ENCODE measurements at places on chromosomes 2 and 18.

DNA sequence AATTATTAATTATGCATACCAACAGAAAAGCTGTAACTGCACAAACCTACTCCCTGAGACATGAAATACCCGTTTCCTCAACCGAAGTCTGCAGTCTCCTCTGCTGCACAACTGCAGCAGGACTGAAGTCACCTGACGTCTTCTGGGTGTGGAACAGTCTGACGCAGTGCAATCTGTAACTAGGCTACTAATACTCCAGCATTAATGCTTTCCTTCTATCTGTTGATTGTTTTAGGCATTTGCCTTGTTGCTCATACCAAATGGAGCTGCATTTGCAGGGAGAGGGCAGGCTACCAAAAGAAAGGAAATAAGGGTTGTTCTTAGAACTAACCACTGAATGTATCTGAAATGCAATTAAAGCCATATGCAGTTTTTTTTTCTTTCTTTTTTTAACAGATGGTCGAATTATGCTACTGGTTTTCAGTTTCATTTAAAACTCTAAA lies 40.1 kb downstream of the RTN4 start:
- DNase-seq, result no peak

- DNase-seq, result peak; percentile 12
Observed at GRCh38 chr2:74206180-74206688, 7.8 kb downstream of the MTHFD2 start.

DNA sequence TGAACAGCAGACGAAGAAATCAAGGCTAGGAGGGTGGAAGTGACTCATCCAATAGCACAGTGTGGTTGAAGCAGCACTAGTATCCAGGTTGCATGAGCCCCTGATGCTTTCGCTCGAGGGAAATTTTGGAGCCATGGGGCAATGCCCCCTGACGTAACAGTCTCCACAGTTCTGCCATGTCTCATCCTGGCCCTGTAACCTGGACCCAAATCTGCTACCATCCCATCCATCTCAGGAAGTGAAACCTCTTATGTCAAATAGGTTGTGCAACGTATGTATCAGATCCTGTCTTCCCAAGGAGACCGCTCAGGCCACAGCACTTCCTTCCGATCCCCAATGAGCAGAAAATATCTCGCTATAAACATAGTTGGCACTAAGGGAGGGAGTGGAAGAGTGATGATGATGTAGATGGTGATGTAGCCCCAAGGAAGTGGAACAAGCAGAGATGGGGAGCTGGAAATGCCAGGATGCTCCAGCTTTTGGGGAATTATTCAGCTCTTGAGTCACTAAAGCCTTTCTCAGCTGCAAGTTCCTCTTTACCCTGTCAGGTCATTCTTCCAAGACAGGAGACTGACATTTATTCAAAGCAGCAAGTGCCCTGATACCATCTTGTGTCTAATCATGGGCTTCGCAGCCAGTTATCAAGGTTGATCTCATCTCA lies 3.0 kb upstream of the IL1B start:
- no peak for DNase-seq

GRCh38 chr2:187214306-187214705 lies 233.7 kb downstream of the CALCRL start:
- no peak for DNase-seq

GRCh38 chr2:57523304-57523703 lies 523.3 kb upstream of the VRK2 start:
- DNase-seq, result no peak

- DNase-seq, result no peak
Observed at GRCh38 chr2:37244755-37245154, 13.3 kb downstream of the NDUFAF7 start.

DNA sequence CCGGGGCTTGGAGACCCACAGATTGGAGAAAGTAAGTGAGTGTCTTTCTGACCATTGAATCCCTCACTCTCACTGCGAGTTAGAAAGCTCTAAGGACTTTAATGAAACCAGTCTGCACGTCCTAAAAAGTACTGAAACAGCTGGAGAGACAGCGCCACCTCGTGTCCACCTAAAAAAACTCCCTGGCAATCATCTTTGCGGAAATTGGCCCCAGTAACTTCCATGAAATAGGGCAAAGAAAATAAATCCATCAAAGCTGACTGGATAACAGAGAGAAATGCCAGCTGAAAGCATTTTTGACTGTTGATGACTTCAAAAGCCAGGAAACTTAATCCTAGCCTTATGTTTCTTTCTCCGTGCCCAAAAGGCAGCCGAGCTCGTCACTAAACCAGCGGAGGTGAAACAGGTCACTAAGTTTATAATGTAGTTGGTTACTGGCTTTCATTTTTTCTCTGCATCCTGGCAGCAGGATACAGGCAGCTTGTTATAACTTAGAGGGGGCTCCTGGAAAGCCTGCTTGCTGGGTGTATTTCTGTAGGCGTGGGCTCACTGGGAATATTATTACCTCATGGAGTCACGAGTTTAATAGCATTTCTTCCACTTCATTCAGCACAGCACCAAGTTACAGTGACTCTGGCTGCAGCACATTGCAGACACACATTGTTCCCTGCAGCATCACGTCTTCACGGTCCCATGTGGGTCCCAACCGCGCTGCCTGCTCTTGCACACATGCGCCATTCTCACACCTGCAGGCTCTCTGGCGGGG lies 266.5 kb downstream of the HRH4 start:
- DNase-seq, result no peak

DNA sequence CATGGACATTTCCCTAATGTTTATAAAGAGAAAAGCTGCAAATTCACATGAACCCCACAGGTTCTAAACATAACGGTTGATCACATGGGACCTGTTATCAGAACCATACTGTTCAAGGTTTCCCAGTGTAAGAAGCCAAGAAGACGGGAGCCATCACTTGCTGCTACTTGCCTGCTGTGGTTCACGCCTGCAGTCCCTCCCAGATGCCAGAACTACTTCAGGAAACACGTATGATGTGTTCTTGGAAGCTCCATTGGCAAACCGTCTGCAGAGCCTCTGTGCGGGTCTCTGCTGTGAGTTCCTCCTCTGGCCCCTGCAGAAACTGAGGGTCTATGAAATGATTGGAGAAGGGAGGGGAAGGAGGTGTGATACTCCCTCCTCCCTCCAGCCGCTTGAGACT lies 75.2 kb downstream of the CABLES1 start:
- DNase-seq, result no peak

- no peak for DNase-seq
Observed at GRCh38 chr2:148814860-148815419, 60.1 kb upstream of the KIF5C start.

DNA sequence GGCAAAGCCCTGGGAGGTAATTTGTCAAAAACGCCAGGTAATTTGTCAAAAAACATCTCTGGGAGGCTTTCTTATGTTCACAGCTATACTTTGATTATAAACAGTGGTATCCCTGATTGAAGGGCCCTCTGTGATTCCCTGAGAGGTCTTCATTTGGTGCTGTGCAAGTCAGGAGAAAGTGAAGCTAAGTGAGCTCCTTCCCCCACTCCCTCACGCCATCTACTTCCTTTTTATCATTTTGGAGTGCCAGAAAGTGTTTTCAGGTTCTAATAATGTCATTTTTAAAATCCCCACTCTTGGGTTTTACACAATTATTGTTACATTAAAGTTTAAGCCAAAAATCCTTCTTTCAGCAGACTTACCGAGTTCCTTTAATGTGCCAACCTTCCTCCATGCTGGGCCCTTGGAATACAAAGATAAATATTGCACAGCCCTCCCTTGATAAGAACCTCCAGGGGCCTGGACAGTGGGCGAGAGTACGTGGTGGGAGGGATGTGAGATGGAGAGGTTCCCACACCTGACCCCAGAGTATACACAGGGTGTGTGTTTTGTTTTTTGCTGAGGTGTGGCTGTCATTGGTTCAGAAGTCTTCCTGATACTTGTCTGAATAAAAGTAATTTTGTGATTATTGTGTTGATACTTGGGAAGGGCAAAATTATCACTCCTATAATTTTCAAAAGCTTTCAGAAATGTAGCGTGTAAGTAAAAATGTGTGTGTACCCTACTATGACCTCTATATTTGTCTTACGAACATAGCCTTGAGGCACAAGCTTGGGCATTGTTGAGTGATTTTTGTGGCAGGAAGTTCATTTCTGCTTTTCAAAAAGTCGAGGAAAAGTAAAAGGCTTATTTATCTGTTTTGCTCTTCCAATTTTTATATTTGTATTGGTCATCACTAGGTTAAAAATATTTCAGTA lies 8.2 kb downstream of the MAPRE2 start:
- no peak for DNase-seq

GRCh38 chr2:239545741-239546392 lies 145.0 kb upstream of the HDAC4 start:
- peak; percentile 50 for DNase-seq

DNA sequence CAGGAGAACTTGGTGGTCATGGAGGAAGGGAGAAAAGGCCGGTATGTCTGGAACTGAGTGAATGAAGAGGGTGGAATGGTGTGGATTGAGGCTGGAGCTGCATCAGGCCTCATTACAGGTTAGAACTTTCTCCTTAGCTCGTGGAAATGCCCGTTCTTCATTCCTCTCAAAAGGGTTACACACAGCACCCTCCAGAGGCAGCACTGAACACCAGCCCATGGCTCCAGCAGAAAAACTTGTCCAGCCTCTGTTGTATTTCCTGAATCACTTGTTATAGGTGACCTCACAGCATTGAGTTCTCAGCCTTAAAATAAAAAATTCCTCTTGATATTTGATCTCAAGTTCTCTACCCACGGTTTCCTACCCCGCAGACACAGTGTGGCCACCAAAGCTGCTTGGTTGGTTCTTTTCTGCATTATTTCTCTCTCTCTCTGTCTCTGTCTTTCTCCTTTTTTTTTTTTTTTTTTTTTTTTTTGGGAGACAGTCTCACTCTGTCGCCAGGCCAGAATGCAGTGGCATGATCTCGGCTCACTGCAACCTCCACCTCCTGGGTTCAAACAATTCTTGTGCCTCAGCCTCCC lies 89.6 kb downstream of the ITGB1BP1 start:
- DNase-seq, result no peak

Measured in coronary artery (tissue), 2 donors.